ENCODE measurements at places on chromosomes 7 and 10.

DNA sequence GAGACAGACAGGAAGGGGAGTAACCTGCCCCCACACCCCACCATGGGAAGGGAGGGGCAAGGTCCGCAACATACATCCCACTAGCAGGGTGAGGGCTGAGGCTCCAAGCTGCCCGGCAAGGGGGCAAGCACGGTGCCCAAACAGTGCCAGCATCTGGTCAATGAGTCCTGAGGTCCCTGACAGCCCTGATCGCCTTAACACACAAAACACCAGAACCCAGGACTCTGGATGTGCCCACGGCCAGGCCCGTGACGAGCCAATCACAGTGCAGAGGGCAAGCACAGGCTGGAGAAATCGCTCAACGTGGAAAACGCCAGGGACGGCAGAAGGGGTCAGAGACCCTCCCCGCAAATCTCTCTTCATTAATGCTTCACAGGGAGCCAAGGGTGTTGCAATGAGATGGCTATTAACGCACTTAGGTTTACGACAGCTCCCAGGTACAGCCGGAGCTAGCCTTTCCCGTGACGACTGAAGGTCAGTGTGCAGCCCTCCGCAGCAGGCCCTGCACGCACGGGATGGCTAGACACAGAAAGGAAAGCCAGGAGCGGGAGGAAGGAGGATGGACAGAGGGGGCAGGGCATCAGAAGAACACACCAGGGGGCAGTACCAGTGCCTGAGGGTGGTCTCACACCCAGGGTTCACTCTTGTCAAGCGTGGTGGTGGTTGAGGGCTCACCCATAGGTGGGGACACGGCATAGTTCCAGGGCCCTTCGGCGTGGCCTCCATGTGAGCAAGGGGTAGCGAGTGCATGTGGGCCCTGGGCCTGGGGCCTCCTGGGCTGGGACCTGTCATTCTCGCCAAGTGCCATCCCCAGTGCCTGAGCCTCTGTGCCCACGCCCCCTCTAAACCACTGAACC, 220.5 kb downstream of the MAD1L1 start:
- DNase-seq, result no peak

GRCh38 chr10:43377424-43377883, 6.0 kb downstream of the FXYD4 start:
- no peak for DNase-seq

GRCh38 chr10:89454561-89455347, 40.4 kb downstream of the IFIT5 start:
- no peak for DNase-seq

DNA sequence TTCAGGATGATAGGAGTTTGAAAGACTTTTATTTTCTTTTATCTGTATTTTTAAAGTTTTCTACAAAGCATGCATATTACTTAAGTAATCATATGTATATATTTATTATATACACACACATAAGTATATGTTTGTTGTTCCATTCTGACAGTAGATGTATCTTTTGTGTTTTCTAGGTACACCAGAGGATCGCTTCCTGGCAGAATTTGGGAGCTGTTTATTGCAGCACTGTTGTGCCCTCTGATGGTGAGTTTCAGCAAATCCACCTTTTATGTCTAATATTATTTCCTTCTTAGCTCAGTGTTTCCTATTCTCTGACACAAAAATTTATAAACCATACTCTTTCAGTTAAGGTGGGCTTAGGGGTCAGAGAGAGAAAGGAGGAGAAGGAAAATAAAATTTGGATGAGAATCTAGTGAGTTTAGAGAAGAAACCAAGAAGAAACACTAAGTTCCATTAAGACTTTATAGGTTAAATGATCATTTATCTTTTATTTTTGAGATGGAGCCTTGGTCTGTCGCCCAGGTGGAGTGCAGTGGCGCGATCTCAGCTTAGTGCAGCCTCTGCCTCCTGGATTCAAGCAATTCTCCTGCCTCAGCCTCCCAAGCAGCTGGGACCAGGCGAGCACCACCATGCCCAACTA, 59.2 kb upstream of the OIT3 start:
- peak; percentile 79 for DNase-seq

DNA sequence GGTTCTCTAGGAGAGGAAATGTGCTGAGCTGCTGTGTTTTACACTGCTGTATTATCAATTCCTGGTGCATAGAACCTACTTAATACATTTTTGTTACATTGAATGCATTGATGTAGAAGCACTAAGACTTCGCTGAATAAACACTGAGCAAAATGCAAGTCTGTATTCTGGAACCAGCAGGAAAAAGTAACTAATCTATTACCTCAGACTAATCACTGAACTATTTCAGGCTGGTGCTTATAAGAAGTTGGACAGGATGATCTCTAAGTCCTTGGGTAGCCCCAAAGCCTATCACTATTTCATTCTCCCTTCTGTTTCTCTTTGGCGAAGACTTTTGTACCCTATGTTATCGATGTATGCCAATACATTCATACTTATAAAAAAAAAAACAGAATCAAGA, 87.2 kb upstream of the LRRTM3 start:
- no peak for DNase-seq

- no peak for DNase-seq
Measured at GRCh38 chr7:35717013-35717412, 22.1 kb upstream of the HERPUD2 start.

- no peak for DNase-seq
Measured at GRCh38 chr10:45614869-45615268, 57.7 kb downstream of the ZFAND4 start.

- no peak for DNase-seq
Measured at GRCh38 chr10:89314676-89315075, 12.8 kb downstream of the IFIT2 start.

- DNase-seq, result peak; percentile 21
Measured at GRCh38 chr7:148700661-148701064, 2.0 kb downstream of the CUL1 start.

GRCh38 chr10:22554461-22555182, 159.8 kb downstream of the PIP4K2A start:
- DNase-seq, result no peak

DNA sequence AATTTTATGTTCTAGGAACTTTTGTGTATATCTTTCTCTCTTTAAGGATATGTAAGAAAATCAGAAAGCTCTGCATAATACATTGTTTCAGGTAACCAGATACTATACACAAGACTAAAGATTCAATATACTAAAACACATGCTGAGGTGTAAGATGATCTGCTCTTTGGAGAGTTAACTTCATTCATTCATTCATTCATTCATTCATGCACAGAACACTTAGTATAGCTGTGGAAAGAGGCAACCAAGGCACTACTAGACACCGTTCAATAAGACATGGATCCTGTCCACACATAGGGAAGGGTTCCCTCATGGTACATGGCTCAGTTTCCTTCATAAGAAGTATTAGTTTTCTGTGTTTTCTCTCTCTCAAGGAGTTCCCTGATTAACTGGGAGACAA, 207.6 kb upstream of the AOAH start:
- no peak for DNase-seq

- DNase-seq, result no peak
Measured at GRCh38 chr7:5578495-5578894, 154.9 kb upstream of the TNRC18 start.

DNA sequence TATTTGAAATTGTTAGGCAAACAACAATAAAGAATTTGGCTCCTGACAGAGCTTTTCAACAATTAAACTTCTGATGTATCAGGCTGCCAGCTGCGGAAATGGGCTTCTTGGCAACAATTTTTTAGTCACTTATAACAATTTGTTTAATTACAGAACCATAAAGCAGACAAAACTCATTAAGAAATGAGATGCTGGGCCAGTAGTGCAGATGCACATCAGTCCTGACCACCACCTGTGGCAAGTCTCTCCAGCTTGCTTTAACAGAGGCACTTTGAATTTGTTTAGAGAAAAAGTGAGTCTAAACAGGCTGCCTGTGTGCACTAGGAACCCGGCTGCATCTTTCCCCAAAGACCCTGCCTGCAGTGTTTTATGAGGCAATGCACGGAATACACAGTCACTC, 1124.4 kb downstream of the NXPH1 start:
- DNase-seq, result no peak

- DNase-seq, result no peak
Measured at GRCh38 chr7:55156919-55157763, 138.3 kb downstream of the EGFR start.

GRCh38 chr7:12649348-12649747, 38.1 kb upstream of the ARL4A start:
- DNase-seq, result no peak

DNA sequence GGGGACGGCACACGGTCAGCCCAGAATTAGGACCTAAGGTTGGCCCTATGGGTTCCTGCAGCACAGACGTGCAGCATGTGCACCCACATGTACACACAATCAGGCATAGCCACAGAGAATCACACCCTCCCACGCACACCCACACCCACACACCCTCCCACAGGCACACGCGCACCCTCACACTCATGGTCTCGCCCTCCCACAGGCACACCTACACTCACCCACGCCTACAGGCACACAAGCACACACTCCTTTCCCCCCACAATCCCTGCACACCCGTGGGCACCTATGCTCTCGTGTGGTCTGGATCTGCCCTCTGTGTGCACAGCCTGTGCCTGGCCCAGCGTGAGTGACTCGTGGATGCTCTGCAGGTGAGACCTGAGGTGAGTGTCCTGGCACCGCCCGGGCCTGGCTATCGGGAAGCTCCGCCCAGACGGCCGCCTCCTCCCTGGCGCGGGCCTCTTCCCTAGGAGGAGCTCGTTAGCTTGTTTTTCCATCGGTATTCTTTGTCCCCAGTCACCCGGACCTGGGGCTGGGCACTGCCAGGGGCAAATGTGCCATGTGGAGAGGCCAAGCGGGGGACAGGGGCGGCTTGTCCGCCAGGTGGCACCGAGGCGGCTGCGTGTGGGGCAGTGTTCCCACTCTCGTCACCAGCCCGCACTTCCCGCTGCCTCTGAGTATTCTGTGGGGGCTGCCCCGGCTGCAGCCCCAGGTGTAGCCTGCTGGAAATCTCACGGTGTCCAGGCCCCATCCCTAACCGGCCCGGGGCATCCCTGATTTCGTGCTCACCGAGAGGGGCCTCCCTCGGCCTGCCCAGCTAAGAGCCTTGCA, 110.2 kb upstream of the FAM20C start:
- DNase-seq, result no peak

DNA sequence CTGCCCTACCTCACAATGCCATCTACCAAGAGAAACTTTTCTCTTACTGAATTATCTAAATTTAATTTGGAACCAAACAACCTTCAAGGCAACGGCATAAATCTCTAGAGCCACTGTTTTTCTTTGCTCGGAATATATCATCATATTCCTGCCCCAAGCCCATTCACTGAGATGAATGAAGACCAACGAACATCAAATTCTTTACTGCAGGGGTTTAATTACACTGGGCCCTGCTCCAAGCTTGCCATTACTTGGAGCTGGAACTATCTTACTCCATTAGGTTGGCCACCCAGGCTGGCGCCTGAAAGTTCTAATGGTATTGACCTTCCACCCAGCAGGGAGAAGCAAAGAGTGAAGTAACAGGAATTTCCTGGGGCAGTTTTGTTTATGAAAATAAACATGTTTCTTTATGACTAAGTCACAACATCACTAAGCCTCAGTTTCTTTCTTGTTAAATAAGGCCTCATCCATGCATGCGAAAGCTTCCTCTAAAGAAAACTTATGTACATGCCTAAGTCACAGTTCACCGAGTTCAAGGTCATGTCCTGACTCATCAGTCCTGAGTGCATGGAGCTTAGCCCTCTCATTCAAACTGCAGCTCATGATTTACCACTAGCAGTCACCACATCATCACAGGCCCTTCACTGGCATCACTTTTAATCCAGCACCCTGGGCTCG, 42.1 kb upstream of the ANAPC16 start:
- DNase-seq, result no peak

DNA sequence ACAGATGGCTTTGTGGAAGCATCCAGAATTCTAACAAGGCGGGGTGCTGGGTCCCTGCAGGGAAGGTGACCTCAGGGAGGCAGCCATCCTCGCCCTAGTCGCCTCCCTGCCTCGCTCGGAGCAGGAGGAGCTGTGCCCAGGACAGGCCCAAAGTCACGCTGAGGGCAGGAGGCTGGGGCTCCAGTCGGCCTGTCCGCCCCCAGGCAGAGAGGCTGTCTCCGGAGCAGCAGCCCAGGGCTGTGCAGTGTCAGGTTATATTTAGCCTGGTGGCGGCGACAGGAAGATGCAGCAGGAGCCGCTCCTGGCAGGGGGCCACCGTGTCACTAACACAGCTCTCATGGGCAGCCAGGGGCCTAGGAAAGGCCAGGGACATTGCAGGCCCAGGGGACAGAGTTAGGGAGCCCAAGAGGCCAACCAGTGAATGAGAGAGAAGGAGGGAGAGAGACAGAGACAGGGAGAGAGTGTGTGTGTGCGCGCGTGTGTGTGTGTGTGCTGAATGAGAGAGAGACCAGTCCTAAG, 13.5 kb downstream of the KCNH2 start:
- peak; percentile 73 for DNase-seq

- DNase-seq, result no peak
Measured at GRCh38 chr10:44183667-44184632, 200.9 kb downstream of the CXCL12 start.

- no peak for DNase-seq
Measured at GRCh38 chr7:14398526-14398925, 409.1 kb upstream of the ETV1 start.

DNA sequence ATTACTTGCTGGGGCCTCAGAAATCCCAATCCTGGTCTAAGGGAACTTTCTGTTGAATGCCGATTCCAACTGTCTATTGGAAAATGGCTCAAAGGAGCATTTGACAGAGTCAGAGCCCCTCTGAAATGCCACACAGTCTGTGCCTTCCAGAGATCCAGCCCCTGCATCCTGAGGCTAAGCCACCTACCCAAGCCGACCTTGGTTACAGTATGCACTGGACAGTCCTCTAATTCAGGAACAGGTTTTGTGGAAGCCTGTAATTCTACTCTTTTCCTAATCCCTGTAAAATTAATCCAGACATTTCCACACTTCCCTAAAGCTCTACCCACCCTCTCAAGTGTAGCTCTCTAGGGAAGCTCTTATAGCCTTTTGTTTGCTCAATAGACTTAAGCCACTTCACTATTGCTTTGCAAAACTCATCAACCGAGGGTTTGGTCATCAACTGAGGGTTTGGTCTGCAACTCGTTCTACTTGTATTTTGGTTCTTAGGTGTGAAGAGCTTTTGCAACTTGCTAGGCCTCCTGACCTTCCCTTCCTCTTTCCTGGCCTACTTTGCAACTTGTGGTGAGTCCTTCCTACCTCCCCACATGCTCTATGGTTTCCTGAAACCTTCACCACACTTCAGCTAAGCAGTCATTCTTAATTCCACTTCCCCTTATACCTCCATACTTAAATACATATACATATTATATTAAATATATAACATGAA, 364.8 kb downstream of the SFMBT2 start:
- DNase-seq, result no peak

GRCh38 chr10:33335551-33335800, 1.0 kb upstream of the NRP1 start:
- no peak for DNase-seq

DNA sequence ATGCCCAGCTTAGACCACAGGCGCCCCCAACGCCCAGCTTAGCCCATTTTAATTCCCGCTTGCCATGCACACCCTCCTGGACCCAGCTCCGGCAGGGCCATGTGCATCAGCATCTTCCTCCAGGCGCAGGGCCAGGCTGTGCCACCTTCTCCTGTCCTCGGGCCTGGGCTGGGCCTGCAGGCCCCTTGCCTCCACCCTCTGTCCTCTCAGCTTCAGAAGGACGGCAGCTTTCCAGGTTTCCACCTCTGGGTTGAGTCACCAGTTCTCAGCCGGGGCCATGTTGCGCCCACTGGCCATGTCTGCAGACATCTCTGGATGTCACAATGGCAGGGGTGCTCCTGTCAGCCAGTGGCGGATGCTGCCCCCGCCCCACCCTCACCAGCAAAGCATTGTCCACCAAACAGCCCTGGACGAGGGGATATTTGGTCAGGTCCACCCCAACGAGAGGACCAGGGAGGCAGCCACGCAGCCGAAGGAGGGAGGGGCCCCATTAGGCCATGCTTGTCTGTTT, 59.1 kb upstream of the NKX6-2 start:
- DNase-seq, result no peak

GRCh38 chr7:110061387-110061786, 1029.5 kb upstream of the LRRN3 start:
- no peak for DNase-seq

All from lung microvascular endothelial cell (primary cell).